ENCODE measurements at places on chromosomes 1 and 21. TPM values are rescaled to one million over a fixed set of nuclear protein-coding genes. Genes with fewer than 3 reads are reported as not detected.

DNA sequence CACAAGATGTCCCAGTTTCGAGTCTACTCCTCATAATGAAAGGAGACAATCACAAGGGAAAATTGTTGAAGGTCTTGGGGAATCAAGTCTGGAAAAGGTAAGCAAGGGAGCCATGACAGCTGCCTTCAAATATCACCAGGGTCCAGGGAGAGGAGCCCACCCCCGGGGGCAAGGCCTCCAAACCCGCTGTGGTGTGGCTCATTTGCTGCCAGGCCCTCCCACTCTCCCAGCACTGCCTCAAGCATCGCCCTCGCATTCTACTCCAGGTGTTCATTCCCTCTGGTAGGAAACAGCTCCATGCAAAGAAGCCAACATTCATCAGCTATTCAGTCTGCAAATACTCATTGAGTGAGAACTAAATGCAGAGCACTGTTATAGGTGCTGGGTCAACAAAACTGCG, 8.6 kb downstream of the S100A9 start:
- DNase-seq: no peak

DNA sequence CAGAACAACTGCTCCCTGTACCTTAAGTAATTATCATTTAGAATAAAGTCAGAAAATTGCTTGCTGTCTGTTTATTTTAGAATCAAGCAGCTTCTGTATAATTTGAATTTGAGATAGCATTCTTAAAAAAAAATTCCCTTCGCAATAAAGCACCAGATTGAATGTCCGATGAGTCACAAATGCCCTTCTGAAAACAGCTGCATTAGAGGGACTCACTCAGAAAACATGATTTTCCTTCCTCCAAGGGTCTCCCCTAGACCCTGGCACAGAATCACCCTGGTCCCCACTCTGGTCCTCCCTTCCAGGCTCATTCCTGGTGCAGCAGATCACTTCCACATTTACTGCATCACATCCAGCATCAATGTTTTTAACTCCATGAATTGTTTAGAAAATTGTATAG, 471.1 kb upstream of the VAMP3 start:
- DNase-seq: no peak

GRCh38 chr1:19257178-19257914, 5.7 kb downstream of the MRTO4 start:
- DNase-seq: no peak

- no peak for DNase-seq
Measured at GRCh38 chr1:190484045-190484444, 6.4 kb upstream of the BRINP3 start.

- no peak for DNase-seq
Measured at GRCh38 chr1:90919190-90919719, 102.6 kb downstream of the ZNF644 start.

DNA sequence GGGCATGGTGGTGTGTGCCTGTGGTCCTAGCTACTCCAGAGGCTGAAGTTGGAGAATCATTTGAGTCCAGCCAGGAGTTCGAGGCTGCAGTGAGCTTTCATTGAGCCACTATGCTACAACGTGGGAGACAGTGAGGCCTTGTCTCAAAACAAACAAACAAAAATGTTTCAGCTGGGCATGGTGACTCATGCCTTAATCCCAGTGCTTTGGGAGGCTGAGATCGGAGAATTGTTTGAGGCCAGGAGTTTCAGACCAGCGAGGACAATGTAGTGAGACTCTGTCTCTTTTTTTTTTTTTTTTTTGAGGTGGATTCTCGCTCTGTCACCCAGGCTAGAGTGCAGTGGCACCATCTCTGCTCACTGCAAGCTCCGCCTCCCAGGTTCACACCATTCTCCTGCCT, 5.0 kb upstream of the RPL5 start:
- no peak for DNase-seq

PLD5 gene
- 0.05 TPM for total RNA-seq

TENT5C gene
- 28.7 TPM for total RNA-seq

DMBX1 gene
- total RNA-seq: not detected
